ENCODE measurements at places on chromosomes 1 and 21.

DNA sequence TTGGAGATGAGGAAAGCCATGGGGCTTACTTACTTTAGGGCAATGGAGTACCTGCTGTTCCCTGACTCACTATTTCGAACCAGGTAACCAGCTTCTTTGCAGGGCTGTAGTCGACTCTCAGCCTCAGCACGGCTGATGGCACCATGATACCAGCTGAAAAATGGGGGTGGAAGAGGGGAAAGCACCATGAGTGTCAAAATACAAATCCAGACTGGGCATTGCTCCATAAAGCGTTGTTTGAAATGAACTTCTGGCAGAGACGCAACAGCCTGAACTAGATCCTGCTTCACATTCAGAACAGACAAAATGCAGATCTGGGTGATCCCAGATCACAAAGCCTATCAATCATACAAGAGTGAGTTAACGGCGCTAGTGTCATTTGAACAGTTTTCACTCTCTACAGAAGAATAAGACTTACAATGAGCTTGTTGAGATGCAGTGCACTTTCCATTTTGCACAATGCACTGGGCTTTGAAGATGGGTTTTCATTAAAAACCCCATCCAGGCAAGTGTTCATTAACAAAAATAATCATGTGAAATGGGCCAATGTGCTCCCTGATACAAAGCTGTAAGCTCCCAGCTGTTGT lies 16.0 kb upstream of the TDRD10 start:
- no peak for DNase-seq

- DNase-seq: peak; percentile 51
Observed at GRCh38 chr1:228236744-228237143, 28.9 kb downstream of the OBSCN start.

DNA sequence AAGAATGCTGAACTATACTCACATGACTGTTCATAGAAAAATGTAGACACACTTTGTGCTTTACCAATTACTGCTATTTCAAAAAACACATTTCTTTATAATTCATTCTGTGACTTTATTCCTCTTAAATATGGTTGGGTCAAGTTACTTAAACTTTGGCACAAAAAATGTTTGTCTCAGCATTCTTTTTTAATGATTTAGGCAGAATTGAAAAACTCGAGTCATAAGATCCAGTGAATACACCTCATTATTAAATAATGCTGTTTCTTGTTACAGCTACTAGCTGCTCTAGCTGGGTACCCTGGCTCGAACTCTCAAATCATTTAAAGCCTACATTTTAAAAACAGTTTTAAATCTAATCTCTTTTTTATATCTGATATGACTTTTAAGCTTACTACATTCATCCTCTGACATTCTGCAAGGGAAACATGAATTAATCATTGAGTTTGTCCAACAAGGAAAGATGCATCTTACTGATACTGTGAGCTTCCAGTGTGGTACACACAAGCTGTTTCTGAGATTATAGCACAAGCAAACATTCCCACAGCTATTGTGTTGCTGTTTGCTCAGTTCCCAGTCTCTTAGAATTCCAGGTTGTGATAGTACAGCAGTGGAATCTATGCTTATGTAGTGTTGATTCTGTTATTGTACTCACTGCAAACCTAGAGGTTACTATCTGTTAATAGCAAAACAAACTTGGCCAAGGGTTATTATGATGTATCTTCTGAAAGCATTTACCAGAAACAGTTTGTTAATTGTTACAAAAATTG lies 746.5 kb downstream of the USP25 start:
- DNase-seq: no peak

DNA sequence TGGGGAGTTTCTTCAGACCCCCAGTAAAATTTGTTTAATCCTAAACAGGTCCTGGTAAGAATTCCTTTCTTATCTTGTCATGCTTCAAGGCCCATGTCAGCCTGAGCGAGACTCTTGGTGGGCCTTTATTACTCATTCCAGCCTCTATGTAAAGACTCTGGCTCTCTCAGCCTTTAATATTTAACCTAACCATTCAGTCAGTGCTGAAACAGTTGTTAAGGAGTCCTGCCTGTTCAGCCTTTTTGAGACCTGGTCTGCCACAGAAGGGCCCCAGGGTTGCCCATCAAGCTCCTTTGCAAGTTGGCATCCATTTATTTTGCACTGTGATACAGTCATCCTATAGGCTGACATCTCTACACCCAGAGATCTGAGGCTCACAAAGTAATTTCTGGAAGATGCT lies 107.7 kb upstream of the VANGL1 start:
- no peak for DNase-seq

GRCh38 chr1:212315907-212316306 lies 30.7 kb downstream of the PPP2R5A start:
- DNase-seq: peak; percentile 71

GRCh38 chr21:43957611-43958362 lies 54.3 kb upstream of the TRAPPC10 start:
- DNase-seq: no peak

DNA sequence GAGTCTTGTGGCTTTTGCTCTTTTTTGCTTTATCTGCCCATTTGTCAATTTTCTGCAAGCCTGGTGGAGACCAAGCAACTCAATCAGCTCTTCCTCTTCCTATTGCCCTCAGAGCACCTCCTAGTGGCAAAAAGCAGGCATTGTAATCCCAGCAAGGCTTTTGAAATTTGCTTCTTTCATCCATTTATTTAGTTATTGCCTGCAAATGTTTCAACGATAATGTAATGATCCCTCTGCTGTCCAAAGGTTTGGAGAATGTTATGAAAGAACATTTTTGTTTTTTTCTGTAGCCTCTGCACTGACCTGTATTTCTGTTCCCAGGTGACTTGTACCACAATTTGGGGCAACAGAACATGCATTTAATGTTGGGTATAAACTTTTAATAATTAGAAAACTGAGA lies 127.8 kb downstream of the GABPA start:
- DNase-seq: peak; percentile 72

- DNase-seq: no peak
Observed at GRCh38 chr1:17118706-17119075, 560 bp downstream of the PADI2 start.

DNA sequence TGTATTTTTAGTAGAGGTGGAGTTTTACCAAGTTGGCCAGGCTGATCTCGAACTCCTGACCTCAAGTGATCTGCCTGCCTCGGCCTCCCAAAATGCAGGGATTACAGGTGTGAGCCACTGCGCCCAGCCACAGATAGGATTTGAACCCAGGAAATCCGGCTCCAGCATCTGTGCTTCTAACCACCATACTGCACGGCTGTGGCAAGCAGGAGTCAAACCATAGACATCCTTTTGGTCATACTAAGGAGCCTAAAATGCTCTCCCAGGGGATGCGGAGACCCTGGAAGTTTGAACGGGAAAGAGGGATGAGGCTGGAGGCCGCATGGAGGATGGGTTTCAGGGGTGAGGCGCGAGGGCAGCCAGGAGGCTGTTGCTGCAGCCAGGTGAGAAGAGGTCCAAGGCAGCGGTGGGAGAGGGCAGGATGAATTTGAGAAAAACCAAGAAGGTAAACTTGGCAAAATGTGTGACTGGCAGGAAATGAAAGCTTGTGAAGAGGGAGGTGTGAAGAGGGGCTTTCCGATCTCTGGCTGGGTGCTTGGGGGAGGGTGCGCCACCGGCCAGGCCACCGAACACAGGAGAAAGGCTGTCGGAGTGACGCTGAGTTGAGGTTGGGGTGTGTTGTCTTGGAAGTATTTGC lies 24.0 kb upstream of the CDK18 start:
- no peak for DNase-seq

GRCh38 chr1:245715970-245716369 lies 561.2 kb downstream of the KIF26B start:
- DNase-seq: no peak

Data from hematopoietic multipotent progenitor cell treated with erythropoietin and hydrocortisone succinate and interleukin-3 and kit ligand, for 4 days (in vitro differentiated cells).